ENCODE measurements at places on chromosomes 16 and 17. TPM values are rescaled to one million over a fixed set of nuclear protein-coding genes. Genes with fewer than 3 reads are reported as not detected.

The ACSM2A gene
- 0.62 TPM for polyA plus RNA-seq

The MYH3 gene
- 15,810 TPM for polyA plus RNA-seq

- DNase-seq = no peak
Measured at GRCh38 chr17:2025622-2026309, 632 bp upstream of the RTN4RL1 start.

GRCh38 chr17:76049836-76050537 is 22.3 kb downstream of the SRP68 start:
- no peak for DNase-seq

GRCh38 chr17:19510903-19511302 is 22.8 kb upstream of the SLC47A1 start:
- DNase-seq = no peak

DNA sequence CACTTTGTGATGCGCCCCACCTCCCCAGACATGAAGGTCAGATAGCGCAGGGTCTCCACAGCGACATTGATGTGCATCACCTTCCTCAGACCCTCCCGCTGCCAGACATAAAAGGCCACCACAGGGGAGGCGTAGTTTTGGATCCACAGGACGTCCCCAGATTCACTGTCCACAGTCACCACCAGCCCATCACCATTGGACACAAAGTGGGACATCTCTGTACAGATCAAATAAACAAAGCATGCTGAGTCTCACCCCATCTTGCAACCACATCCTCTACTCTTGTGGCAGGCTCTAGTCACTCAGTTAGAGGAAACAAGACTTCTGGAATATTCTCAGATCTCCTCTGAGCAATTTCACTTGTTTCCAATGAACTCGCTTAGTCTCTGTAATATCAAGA is 46.3 kb upstream of the ICAM2 start:
- no peak for DNase-seq

GRCh38 chr17:57806167-57806830 is 43.5 kb downstream of the MRPS23 start:
- DNase-seq = no peak

DNA sequence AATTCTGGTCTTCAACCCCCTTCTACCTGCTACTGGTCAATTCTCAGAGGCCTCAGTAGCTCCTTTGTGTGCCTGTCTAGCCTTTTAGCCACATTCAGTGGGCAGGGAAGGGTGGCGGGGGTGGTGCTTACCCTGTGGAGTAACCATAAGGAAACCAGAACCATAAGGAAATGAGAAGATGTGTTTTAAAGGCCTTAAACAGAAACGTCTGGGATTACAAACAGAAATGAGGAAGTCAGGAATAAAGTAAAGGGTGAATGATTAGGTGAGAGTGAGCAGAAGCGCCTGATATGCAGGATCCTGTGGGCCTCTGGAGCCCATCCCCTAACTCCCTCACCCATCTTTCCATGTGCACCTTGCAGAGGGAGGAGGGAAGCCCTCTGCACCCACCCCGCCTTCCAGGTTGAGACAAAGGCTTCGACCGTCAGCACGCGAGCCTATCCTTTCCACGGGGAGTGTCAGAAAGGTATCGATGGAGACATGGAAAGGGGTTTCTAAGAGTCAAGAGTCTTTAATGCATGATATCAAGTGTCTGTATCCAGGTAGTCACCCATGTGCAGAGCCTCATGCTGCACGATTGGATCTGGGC is 20.4 kb downstream of the KIAA0513 start:
- DNase-seq = no peak

DNA sequence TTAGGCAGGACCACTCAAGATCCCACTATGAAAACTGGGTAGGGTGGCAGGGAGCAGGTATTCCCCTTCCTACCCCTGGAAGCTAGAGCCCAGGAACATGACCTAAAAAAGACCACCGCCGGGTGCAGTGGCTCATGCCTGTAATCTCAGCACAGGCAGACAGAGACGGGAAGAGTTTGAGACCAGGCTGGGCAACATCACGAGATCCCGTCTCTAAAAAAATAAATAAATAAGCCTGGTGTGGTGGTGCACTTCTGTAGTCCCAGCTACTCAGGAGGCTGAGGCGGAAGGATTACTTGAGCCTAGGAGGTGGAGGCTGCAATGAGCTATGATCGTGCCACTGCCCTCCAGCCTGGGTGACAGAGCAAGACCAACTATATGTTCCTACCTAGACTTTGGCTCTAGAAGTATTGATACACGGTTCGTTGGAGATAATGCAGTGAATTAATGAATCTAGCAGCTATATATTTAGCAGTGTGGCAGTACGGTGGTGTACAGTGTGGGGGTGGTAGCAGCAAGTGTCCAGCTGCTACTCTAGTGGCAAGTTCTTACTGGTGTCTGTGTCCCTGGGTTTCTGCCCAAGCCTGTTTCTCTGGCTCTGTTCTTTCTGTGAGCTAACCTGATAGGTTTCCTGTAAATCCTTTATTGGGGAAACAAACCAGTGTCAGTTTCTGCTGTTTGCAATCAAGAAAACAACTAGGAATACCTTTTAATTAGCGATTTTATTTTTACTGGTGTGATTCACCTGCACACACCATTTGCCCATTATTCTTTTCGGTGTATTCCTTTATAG is 3.3 kb upstream of the USP31 start:
- DNase-seq = no peak

Data from muscle of back (tissue), 13 donors.